ENCODE measurements at places on chromosomes 3 and 15. TPM values are rescaled to one million over a fixed set of nuclear protein-coding genes. Genes with fewer than 3 reads are reported as not detected.

CCR8 gene
- not detected for total RNA-seq

GRCh38 chr3:115099986-115100571 lies 47.0 kb downstream of the ZBTB20 start:
- no peak for DNase-seq

DNA sequence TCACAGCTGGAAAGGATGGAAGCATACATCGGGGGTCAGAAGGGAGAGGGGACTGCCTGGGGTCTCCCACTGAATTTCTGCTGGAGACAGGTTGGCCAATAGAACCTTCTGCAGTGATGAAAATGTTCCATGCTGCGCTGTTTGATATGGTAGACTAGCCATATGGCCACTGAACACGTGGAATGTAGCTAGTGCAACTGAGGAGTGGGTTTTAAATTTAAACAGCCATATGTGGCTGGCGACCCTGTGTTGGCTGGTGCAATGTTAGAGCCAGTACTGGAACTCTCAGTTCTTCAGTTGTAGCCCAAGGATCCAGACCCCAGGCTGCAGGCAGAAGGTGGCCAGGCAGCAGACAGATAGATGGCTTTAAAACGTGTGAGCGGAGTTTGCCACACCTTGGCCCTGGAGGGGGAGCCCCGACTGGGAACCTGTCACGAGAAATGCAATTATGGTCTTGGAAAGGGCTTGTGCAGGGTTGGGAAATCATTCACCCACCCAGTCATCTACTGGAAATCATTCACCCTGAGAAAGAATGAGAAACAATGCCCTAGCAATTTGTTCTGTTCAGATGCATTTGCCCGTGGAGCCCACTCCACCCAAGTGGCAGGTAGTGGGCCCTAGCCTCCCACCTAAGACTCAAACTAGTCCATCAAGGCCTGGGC lies 127.6 kb downstream of the FBLN2 start:
- no peak for DNase-seq

- peak; percentile 35 for DNase-seq
These were observed 1.1 kb downstream of the ATP10A start for GRCh38 chr15:25862071-25862471.

TM4SF4 gene
- total RNA-seq, result not detected

- DNase-seq, result no peak
These were observed 5.0 kb downstream of the RARB start for GRCh38 chr3:25433106-25433505.

GRCh38 chr3:112967828-112968227 lies 7.1 kb downstream of the CD200R1 start:
- no peak for DNase-seq

PP2D1 gene
- total RNA-seq, result not detected

- no peak for DNase-seq
These were observed 247.3 kb upstream of the NSMCE3 start for GRCh38 chr15:29516929-29517328.

DNA sequence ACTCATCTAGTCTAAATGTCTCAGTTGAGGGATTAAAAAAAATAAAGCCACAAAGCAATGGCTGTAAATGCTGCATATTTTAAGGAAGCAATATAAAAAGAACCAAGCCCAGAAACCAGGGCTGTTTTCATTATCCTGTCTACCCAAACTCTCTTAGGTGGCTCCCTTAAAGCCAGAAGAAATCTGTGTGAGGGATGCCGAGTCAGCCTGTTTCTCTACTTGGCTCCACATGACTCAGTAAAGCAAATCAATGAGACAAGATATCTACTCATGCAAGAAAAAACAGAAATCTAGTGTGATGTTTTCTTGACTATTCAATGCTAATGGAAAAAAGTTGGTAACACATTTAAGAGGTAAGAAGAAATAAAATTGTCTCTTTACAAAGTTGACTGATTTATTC lies 296.2 kb downstream of the ZBTB20 start:
- no peak for DNase-seq

DNA sequence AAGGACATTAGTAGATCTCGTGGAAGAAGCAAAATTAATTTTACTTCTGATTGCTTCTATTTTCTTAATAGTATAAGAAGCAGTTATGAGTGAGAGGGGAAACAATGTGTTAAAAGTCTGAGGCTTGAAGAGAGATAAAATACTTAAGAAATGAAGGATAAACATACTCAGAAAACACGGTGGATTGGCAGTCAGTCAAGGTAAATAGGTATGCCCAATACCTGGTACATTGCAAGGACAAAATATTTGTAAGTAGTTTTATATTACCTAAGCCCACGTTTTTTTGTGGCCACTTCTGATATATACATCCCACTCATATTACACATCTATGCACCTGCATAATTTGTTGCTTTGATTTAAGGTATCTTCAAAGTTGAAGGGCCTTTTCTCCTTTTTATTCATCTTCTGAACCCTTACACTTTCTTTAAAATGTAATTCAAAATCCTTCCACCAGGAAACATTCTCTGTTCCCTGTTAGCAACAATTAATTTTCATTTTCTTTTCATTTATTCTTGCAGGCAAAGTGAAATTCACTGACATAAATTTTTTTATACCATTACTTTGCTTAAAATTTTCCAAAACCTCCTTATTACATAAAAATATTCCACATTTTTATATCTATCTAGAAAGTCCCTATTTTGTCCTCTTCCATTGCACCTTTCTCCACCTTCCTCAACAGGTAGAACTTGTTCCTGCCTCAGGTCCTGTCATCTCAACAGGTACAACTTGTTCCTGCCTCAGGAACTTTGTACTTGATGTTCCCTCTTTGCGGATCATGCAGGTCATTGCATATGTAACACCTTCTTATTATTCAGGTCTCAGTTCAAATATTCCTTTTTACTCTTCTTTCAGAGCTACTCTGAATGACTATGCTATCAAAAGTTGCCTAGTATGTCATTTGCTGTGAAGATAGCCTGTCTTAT lies 755.7 kb upstream of the ALCAM start:
- DNase-seq, result no peak

DNA sequence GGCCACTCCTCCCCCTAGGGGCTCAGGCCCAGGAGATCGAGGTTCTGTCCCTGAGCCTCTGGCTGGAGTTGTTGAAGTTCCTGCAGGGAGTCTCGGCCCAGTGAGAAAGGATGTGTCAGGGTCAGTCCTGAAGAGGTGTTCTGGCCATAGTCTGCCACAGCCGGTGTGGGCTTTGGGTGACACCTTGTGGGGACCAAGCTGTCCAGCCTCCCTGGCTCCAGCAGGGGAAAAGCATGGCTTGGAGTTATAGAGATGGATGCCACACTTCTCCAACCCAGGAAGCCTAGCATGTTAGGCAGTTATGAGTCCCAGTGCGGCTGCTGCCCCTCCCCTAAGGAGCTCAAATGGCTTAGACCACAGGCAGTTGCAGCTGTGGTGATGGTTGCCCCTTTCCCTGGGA lies 945.6 kb upstream of the GBE1 start:
- no peak for DNase-seq

GRAMD1C gene
- 0.82 TPM for total RNA-seq

MELTF gene
- 1.2 TPM for total RNA-seq

CFAP100 gene
- total RNA-seq, result not detected

- DNase-seq, result no peak
These were observed 121.4 kb downstream of the FAM43A start for GRCh38 chr3:194806991-194807630.

SLC22A13 gene
- total RNA-seq, result 1.0 TPM

ZIC4 gene
- total RNA-seq, result not detected

DNA sequence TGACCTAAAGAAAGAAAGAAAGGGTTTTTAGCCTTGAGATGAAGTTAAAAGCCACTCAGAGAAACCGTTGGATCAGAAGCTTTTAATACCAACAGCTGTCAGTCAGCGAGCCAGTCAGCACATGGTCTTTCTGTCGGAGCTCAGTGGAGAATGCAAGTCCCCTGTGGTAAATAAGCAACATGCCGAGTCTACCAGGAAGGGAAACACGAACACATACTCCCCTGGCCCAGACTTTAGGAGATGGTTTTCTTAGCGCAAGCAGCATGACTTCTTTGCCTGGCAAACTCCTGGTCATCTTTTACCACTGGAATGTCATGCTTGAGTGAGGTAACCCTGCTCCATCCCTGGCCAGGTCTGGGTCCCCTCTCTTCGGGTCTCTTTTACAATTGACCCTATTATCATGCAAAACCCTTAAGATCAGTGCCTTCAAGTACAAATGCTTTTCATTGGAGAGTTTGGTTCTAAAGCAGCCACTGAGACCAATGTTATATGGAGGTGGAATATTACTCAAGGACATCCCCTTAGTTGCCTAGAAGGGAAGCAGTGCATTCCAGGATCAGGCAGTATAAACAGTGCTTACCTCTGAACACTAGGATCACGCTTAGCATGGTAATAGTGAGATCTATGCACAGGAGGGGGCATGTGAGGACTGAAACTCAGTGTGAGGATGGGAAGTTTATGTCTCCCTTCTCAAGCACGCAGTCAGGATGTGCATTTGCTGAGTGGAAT lies 28.2 kb downstream of the SLCO3A1 start:
- DNase-seq, result no peak

- no peak for DNase-seq
These were observed 1078.2 kb downstream of the ZPLD1 start for GRCh38 chr3:103513003-103513402.

- DNase-seq, result peak; percentile 16
These were observed 20.3 kb upstream of the CSPG4 start for GRCh38 chr15:75732809-75733451.

SPATA12 gene
- total RNA-seq, result not detected

COL7A1 gene
- 1.8 TPM for total RNA-seq
